H7 (cell line): ENCODE measurements at places on chromosomes 7 and 10. TPM values are rescaled to one million over a fixed set of nuclear protein-coding genes. Genes with fewer than 3 reads are reported as not detected.

- DNase-seq, result peak; percentile 1
Measured at GRCh38 chr10:66378117-66378876, 547.5 kb upstream of the LRRTM3 start.

GRCh38 chr10:50607356-50607925 lies 16.3 kb downstream of the SGMS1 start:
- DNase-seq, result no peak

- DNase-seq, result no peak
Measured at GRCh38 chr10:72229261-72230251, 13.5 kb upstream of the ASCC1 start.

GRCh38 chr10:3755440-3756359 lies 29.3 kb downstream of the KLF6 start:
- no peak for DNase-seq

DNA sequence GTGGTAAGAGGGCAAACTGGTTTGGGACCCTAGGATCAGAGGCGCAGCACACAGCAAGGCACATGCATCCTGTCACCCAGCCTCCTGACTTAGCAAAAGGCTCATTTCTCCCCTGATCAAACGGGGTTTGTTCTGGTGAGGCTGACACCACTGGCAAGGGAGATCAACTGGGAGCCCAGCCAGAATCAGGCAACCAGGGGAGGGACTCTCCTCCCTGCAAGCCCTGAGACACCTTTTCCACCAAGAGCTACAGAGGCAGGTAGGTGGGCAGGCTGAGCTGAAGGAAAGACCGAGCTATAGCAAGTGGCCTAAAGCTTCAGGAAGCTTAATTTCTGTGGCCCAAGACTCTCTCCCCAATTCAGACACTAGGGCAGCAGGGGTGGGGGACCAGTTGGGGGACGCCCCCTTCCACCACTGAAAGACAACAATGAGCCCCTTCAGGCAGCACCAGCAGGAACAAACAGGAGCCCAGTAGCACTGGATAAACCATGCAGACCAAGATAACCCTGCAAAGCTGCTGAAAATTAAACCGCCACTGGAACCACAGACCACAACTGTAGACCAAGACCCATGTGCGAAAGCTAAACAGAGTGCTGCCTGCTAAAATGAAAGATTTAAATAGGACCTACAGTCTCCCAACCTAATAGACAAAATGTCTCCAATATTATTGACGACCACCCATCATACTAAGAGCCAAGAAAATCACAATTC lies 27.1 kb upstream of the SAR1A start:
- DNase-seq, result no peak

DNA sequence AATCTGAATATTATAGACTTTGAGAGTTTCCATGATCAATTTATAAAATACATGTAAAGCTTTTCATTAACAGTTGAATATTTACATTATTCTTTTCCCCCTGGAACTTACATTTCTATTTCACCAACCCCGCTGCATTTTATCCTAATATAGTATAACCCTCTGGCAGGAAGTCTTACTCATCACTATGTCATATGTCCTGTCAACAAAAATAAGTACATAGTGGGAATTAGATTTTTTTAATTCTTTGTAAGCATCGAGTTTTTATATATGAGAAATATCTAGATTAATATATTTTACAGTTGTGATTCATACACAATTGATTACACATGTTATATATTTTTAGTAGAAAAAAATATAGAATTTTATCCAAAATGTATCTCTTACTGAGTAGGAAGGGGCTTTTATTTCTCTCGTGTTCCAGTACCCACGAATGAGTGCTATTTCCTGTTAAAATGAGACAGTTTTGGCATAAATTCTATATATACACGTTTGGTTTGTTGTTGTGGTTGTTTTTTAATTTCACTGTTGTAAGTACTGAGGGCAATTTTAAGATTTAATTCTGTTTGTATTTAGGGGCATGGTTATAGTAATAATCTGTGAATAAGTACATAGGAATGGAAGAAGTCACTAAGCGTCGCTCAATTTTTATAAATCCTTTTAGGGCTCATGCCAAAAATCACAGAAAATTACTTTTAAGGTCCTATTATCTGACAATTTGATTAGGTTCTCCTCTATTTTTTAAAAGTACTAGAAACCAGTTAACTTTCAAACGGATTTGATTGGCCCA lies 87.1 kb downstream of the HECW1 start:
- no peak for DNase-seq

GRCh38 chr7:150307904-150308303 lies 15.3 kb upstream of the LRRC61 start:
- DNase-seq, result no peak

DNA sequence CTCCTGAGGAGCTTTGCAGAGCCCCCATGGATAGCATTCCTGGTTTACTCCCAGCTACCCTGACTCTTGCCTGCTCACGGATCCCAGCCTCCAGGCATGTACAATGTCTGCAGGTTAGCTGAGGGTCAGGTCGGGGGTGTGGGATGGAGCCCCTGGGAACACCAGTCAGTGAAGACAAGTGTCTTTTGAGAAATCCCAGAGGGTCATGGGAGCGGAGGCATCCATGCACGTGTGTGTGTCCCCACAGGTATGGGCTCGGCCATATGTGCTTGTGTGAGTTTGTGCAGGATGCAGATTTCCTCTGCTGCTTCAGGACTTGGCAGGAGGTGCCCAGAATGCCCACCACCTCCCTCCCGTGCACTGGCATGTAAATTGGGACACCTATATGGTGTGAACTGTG lies 28.3 kb upstream of the EN2 start:
- no peak for DNase-seq

GRCh38 chr10:121459279-121459621 lies 139.0 kb downstream of the FGFR2 start:
- no peak for DNase-seq

DNA sequence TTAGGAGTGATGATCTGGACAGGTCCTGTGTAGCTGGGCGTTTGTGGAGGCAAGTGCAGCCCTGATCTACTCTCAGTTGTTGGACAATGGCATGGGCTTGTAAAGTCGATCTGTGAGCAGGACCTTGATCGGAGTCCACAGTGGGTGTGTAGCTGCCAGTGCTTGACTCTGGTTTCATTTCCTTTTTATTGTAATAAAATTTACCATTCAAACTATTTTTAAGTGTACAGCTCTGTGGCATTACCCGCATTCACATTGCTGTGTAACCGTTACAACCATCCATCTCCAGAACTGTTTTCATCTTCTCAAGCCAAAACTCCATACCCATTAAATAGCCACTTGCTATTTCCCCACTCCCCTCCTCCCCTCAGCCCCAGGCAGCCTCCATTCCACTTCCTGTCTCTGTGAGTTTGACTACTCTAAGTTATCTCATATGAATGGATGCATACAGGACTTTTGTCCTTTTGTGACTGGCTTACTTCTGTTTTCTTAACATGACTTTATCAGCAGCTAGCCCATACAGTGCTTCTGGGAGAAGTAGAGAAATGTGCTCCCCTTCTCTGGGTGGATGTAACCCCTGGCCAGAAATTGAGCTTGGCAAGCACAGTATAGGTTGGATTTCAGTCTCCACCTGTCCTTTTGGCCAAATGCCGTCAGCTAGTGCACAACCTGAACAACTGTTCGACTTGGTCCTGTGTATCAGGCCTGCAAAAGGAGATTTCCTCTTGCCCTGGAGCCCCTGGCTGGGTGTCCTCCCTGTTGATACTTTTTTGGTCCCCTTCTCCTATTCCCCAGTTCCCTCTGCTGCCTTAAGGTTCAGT lies 180.0 kb downstream of the LRMDA start:
- DNase-seq, result no peak

- peak; percentile 60 for DNase-seq
Measured at GRCh38 chr7:3176112-3177000, 124.7 kb upstream of the SDK1 start.

DNA sequence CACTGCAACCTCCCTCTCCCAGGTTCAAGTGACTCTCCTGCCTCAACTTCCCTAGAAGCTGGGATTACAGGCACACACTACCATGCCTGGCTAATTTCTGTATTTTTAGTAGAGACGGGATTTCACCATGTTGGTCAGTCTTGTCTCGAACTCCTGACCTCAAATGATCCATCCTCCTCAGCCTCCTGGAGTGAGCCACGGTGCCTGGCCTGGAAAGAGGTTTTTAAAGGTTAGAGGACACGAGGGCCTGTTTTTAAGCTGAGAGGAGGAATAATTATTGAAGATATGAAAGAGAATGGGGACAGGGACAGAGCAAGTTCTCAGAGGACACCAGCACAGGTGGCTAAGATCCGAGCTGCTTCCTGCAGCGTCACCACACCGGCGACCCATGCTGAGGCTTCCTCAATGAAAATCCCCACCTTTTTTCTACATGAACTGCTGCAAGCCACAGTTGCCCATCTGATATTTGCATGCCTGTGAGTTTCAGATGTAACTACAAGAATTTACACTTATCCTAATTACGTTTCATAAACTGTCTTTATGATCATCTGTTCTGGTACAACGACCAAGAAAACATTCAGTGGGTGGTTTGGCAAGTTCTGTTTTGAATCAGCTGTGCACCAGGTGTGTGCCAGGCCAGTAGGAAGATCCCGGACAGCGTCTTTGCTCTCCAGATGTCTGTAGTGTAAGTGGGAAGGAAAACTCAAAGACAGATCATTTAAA lies 76.0 kb downstream of the HIP1 start:
- no peak for DNase-seq

The AQP1 gene
- total RNA-seq, result 0.26 TPM in 1 of 2 replicates, not detected in the other

The MXI1 gene
- total RNA-seq, result 9.2 and 10.3 TPM in 2 replicates

The NACAD gene
- 1.5 and 1.7 TPM in 2 replicates for total RNA-seq

The YAE1 gene
- 16.1 and 26.0 TPM in 2 replicates for total RNA-seq

The ANXA7 gene
- 94.1 and 97.7 TPM in 2 replicates for total RNA-seq

The SLC26A4 gene
- total RNA-seq, result 0.04 TPM in 1 of 2 replicates, not detected in the other

The GIMAP7 gene
- total RNA-seq, result not detected in 2 replicates

The CAMK2B gene
- 0.31 TPM in 1 of 2 replicates, not detected in the other for total RNA-seq

The NCF1 gene
- 0.31 and 0.70 TPM in 2 replicates for total RNA-seq

The BMPER gene
- 0.41 and 2.4 TPM in 2 replicates for total RNA-seq

The SLC26A3 gene
- not detected in 2 replicates for total RNA-seq

The STEAP1 gene
- 1.9 and 3.3 TPM in 2 replicates for total RNA-seq
